Astrocyte (in vitro differentiated cells and primary cell): ENCODE measurements at places on chromosomes 12 and 14.

DNA sequence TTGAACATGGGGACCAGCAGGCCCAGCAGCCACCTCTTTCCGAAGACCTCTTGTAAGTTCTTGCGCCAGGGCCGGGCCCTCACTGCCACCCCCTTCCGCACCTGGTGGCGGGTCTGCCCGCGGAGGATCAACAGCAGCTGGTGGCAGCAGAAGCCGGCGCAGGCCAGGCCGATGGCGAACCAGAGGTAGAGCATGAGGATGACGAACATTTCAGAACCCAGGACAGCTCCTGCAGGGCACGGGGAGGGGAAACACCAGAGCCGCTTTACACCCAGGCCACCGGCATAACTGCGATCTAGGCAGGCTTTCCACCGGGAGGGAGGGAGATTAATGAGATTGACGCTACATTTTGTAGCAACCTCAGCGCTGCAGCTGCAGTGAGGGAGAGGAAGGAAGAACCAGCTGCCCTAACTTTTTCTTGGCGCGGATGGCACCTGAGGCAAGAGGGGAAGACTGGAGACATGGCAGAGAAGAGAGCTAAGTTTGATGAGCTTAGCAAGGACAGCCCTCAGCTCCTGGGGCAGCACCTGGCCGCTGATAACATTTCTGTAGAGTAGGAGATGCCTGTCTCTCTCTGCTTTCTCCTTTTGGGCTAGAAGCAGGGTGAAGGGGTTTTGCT lies 7.8 kb downstream of the ZDHHC22 start:
- peak; percentile 41 for DNase-seq

DNA sequence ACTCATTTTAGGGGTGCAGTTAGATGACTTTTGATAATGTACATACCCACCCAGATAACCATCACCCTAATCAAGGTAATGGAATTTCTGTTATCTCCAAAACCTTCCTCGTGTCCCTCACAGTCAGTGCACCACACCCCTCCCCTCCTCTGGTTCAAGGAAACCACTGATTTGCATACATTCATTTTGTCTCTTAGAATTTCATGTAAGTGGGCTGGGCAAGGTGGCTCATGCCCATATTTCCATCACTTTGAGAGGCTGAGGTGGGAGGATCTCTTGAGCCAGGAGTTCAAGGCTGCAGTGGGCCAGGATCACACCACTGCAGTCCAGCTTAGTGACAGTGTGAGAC lies 15.7 kb downstream of the ADIPOR2 start:
- no peak for DNase-seq

- DNase-seq = no peak
Observed at GRCh38 chr12:12724421-12725085, 7.4 kb downstream of the CDKN1B start.

DNA sequence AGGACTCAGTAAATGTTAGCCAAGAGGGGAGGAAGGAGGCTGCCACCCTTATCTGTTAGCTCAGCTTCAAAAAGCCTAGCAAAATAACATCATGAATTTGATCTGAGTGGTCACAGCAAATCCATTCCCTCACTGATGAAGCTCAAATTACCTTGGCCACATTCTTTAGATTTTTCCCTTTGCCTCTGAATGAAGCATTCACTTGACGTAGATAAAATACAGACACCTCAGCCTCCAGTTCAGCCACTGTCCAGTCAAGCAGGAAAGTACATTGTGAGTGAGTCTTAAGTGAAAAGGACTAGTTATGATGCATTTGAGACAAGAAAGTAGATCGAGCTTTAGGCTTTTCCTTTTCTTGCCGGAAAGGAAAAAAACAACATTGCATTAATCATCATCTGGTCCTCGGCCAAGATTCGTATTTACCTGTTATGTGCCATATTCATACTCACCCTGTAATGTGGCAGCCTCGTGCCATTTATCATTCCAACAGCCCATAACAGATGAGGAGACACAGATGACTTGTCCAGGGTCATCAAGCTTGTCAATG lies 146.5 kb downstream of the ETV6 start:
- peak; percentile 97 for DNase-seq

DNA sequence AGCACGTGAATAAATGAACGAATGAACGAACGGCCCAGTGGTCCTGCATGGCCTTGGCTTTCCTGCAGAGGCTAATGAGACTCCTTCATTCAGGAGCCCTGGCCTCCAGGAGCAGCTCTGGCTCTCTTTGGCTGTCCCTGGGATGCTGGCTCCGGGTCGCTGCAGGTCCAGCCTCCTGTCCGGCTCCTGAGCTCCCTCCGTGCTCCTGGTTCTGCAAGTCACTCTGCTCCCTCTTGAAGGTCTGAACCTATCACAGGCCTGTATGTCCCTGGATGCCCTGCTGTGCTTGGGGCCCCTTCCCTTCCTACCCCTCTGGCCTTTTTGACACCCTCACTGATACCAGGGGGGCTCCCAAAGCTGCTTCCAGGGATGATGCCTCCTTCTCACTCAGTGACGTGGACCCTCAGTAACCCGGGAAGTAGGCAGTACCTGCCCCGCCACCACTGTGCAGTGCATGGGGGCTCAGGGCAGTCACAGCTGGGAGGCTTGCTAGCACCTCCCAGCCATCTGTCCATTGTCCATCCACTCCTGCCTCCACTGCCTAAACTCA lies 133.7 kb upstream of the C14orf180 start:
- no peak for DNase-seq

GRCh38 chr12:19689801-19690472 lies 250.6 kb downstream of the AEBP2 start:
- DNase-seq = no peak

DNA sequence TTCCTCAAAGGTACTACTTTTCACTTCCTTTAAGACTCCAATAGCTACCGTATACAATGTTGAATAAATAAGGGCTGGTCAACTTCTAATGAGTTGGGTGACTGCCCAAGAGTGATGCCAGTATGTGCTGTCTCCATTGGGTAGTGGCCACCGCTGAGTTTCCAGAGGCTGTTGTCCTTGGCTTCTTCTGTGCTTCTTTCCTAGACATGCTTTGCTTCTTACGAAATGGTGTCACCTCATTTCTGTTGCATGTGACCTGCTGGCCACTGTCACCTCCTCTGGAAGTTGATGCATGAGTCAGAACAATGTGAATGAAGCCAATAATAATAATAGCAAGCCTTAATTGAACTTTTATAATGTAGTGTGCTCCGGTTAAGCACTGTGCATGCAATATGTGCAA lies 7.5 kb upstream of the NID2 start:
- peak; percentile 74 for DNase-seq

DNA sequence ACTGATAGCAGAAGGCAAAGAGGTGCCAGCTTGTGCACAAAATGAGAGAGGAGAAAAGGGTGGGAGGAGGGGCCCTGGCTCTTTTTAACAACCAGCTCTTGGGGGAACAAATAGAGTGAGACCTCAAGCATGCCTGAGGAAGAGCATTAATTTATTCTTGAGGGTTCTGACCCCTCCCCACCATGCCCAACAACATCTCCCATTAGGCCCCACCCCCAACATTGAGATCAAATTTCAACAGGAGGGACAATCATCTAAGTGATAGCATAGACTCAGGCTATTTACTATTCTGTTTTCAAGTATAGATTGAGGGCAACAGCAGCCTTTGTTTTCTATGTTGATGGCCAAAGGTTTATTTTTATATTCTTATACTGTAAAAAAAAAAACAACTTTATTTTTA lies 59.7 kb downstream of the FUT8 start:
- no peak for DNase-seq

- no peak for DNase-seq
Observed at GRCh38 chr12:11730299-11731041, 81.0 kb downstream of the ETV6 start.

DNA sequence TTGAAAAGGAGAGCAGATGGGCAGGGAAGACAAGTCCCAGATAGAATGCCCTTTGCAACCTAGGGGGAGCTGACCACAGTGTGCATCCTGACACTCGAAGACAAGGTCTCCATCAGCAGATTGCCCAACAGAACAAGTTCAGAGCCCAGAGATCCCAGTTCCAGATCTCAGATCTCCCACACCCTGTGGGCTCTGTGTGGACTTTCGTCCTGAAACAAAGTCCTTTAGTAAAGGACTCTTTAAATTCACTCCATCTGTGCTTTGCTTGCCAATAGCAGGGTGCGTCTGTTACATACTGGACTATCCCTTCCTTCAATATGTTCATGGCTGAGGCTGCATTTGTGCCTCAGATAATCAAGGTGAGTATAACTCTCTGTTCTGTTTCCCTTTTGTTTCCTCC lies 8.7 kb upstream of the C1RL start:
- no peak for DNase-seq

GRCh38 chr14:32202491-32202997 lies 525 bp downstream of the RNU6-8 start:
- no peak for DNase-seq

DNA sequence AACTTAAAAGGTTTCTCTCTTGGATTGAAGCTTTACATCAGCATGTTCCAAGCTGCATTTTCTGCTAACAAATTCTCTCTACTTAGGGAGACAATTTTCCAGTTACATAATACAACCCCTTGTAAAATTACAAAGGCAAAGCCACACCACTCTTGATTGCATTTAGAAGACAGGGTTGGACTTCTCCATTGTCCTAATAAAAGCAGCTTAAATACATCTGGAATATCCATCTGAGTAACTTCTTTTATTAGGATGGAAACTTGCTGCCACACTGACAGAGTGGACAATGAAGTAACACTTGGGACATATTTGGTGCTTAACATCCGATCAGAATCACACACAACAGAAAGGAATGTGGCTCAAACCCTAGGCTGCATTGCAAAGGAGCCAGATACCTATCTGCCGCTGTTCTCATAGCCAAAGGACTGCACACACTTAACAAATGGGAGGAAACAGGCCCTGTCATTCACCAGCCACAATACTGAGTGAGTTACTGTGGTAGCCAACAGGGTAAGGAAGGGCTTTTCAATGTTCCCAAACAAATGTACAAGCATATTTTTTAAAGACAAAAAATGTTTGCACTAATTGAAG lies 157.2 kb downstream of the PAX9 start:
- peak; percentile 48 for DNase-seq

DNA sequence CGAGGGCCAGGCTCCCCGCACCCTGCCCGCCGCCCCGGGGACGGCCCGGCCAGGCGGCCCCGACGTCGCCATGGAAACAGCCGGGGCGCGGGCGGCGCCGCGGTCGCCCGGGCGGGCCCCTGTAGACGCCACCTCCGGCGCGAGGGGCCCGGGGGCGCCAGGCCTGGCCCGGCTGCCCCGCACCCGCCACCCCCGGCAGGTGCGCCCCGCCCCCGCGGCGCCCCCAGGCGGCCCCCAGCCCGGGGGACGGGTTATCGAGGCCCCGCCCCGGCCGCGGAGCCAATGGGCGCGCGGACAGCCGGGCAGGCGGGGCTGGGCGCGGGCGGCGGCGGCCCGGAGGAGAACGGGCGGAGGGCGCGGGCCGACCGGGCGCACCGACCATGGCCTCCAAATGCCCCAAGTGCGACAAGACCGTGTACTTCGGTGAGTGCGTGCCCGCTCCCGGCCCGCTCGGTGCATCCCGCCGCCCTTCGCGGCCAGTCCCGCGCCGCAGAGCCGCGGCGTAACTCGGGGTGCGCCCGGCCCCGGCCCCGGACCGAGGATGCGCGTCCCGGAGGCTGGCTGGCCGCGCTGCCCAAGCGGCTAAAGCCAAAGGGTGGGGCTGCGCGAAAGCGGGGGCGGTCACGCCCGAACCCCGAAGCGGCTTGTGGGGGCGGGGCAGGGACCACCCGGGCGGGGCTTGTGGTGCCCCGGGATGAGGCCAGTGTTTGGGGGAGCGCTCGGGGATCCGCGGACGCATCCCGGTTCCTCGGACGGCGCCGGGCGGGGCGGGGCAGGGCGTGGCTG lies at the start of gene CRIP2:
Gene CRIP2 (plus strand): TSS at position 339 of the 786 bp plus-strand sequence. CDS start 42 bp downstream, at position 381.
- DNase-seq = no peak

GRCh38 chr12:47941871-47942613 lies 21.4 kb upstream of the TMEM106C start:
- no peak for DNase-seq

DNA sequence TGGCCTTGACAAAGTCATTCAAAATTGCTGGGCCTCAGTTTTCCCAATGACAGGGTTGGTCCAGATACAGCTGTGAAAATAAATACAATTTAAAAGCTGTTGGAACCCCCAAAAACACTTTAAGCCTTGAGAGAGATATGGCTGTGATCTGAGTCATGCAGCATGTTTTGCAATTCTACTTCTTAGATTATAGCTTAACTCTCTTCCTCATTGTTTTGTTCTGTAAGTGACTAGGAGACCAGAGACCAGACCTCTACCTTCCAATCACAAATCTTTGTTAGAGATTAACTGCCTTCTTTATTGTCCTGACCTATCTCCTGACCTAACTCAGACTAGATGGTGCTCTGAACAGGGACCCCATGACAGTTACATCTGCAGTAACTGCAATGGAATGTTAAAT lies 198.1 kb downstream of the STXBP6 start:
- DNase-seq = no peak

DNA sequence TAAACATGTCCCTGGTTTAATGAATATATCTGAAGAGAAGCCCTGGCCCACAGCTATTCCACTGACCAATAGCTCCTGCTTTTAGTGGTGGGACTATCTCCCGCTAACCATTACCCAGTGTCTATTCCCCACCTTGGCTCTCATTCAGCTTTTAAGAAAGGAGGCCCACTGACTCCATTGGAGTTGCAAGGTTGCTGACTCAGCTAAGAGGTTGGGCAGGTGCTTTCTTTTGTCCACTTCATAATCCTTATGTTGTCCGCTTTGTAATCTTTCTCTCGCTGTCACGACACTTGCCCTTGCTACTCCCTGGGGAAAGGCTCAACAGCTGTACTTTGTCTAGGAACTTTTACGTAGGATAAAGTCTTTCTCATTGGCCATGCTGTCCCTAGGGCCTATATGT lies 453.4 kb upstream of the CCDC196 start:
- DNase-seq = no peak
